ENCODE measurements at places on chromosomes 7 and 10. TPM values are rescaled to one million over a fixed set of nuclear protein-coding genes. Genes with fewer than 3 reads are reported as not detected.

- no peaks in the 10 kb centered on the region for H3K36me3 ChIP-seq
- H3K27ac ChIP-seq: no peak overlapping the region
- H3K27me3 ChIP-seq: no peaks in the 10 kb centered on the region
- H3K4me3 ChIP-seq: no peak overlapping the region
These were observed 42.9 kb upstream of the PSAP start for GRCh38 chr10:71893920-71894319.

DNA sequence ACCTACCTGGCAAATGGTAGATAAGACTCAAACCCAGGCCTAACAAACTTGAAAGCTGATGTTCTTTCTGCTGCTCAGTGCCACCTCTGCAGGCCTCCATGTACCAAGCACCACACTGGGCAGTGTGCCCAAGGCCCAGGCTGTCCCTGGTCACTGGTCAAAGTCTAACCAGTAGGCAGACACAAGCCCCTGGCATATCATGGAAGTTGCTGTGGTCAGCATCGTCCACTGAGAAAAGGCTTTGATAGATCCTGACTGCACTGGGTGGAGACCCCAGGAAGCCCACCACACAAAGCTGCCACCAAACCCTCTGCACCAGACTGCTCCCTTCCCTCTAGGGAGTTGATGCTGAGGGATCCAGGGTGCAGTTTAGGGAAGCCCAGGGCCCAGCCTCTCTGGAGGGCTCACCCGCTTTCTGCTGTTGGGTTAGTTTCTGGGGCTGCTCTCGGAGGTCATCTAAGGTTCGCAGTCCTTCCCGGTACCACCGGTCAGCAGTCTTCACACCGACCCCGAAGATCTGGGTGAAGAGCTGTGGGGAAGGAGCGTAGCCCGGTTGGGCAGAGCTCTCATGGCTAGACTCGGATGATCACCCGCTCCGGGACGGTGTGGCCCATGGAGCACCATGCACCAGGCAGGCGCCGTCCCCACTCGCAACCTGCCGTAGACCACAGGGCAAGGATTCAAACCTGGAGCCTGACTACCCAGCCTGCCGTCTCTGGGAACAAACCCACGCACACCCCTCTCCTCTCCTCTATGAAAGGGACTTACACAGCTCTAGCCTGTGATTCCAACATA, 6.0 kb downstream of the POLM start:
- H3K36me3 ChIP-seq: peaks cover 43% of the 10 kb centered on the region
- no peak overlapping the region for H3K27ac ChIP-seq
- H3K27me3 ChIP-seq: no peaks in the 10 kb centered on the region
- no peak for DNase-seq

- H3K4me1 ChIP-seq: peaks cover 41% of the 10 kb centered on the region
- DNase-seq: no peak
- no peak overlapping the region for H3K27ac ChIP-seq
These were observed 41.4 kb downstream of the GNA12 start for GRCh38 chr7:2802504-2803341.

DNA sequence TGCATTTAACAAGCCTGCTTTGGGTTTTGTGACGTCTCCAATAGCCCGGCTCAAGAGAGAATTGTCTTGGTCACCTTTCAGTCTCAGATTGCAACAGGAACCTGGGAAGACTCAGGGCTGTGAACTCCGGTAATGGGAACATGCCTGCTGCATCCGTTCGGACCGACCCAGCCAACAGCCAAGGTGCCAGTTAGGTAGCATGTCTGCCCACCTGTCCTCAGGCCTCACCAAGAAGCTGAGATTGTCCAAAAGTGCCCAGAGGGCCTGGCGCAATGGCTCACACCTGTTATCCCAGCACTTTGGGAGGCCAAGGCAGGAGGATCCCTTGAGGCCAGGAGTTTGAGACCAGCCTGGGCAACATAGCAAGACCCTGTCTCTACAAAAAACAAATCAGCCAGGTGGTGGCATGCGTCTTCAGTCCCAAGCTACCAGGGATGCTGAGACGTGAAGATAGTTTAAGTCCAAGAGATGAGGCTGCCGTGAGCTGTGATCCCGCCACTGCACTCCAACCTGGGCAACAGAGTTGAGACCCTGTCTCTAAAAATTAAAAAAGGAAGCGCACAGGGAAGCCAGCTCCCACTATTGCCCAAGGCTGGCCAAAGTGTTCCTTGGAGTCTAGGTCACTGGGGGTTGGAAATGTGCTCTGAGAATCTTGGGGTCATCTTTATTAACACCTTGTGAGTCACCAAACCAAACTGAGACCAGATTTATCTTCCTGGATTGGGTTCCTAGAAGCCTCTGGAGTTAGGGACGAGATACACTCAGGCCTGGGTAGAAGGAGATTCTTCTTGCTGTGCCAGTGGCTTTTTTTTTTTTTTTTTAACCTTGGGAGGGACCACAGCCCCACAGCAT, 26.9 kb downstream of the BAG3 start:
- H3K27me3 ChIP-seq: no peaks in the 10 kb centered on the region
- peaks cover 25% of the 10 kb centered on the region for H3K4me1 ChIP-seq
- DNase-seq: no peak
- H3K4me3 ChIP-seq: no peak overlapping the region

DNA sequence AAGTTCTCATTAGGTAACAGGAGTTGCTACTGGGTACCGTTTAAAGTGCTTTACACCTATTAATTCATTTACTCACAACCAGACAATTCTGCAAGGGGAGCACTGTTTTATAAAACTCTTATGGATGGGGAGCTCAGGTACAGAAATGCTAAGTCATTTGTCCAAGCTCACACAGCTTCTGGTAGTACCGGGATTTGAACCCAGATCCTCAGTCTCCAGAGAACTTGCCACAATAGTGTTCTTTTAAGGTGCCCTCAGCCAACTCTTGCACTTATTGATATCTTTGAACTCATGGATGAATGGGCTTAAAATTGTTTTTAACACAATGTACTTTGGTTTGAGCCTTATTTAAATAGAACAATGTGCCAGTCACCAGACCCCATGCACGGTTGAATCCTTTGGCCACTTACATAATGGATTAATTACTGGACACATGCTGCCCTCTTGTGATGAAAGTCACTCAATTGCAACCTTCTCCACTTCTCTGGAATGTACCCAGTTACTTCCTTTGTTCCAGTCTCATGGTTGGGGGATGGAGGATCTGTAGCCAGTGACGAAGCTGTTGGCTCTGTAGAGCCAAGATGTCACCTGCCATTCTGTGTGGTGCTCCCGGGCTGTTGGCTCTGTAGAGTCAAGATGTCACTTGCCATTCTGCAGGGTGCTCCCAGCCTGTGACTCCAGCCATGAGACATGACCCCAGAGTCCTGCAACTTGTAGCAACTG, 65.6 kb downstream of the NOD1 start:
- H3K4me1 ChIP-seq: no peaks in the 10 kb centered on the region
- peak; percentile 10 for DNase-seq
- no peaks in the 10 kb centered on the region for H3K36me3 ChIP-seq
- no peak overlapping the region for H3K4me3 ChIP-seq

DNA sequence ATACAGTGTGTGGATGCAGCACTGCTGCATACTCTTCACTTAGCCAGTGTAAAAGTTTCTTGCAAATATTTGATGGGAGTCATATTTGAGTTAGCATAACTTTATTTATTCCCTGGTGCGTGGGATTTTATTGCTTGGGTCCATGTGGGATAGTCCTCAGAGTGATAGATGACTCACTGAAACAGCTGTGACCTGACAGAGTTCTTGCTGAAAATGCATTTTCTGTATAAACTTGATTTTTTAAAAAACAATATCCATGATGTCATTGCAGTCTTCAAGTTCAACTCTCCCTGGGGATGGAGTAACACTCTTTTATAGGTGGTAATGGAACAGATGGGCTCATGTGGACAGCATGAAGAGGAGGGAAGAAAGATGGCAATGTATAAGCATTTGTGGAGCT, 310.0 kb downstream of the PPP1R3A start:
- H3K4me3 ChIP-seq: no peak overlapping the region
- DNase-seq: no peak
- no peaks in the 10 kb centered on the region for H3K36me3 ChIP-seq
- H3K4me1 ChIP-seq: no peaks in the 10 kb centered on the region
- no peaks in the 10 kb centered on the region for H3K27me3 ChIP-seq

- H3K4me1 ChIP-seq: peaks cover 13% of the 10 kb centered on the region
- H3K4me3 ChIP-seq: peak overlapping the region; percentile 6
- DNase-seq: no peak
- no peak overlapping the region for H3K27ac ChIP-seq
- no peaks in the 10 kb centered on the region for H3K27me3 ChIP-seq
These were observed 73.4 kb upstream of the CUX1 start for GRCh38 chr7:101743995-101744360.

DNA sequence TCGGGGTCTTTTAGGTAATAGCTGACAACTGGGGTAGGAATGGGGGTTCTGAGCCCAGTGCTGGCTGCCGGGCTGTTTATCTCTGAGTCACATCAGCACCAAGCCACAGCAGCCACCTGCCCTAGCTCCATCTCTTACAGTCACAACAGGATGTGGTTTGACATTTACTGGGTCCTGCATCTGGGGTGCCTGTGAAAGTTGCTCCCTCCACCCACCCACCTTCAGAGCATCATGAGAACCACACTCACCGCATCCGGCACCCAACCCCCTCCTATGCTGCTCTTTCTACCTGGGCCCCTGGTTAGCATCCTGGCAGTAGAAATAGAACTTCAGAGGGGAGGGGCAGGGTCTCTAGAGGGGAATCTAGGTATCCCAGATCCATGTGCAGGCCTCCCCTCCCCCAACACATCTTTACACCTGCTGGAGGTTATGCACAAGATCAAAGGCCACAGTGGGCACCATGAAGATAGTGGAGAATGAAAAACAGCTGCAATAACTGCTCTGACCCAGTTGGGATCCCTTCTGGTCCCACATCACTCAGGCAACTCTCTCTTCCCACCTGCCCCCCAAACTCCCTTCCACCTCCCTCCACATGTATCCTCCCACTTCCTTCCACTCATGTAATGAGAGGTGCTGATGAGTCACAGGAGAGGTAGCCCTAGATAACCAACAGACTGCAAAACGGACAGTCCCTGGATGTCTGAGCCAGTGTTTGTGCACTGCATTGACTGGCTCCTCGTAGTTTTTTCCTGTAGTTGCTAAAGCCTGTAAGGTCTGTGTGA, 38.2 kb downstream of the PRSS2 start:
- peak overlapping the region; percentile 66 for H3K4me3 ChIP-seq
- DNase-seq: peak; percentile 99
- peak overlapping the region; percentile 99 for H3K27ac ChIP-seq
- peaks cover 11% of the 10 kb centered on the region for H3K36me3 ChIP-seq
- no peaks in the 10 kb centered on the region for H3K27me3 ChIP-seq

DNA sequence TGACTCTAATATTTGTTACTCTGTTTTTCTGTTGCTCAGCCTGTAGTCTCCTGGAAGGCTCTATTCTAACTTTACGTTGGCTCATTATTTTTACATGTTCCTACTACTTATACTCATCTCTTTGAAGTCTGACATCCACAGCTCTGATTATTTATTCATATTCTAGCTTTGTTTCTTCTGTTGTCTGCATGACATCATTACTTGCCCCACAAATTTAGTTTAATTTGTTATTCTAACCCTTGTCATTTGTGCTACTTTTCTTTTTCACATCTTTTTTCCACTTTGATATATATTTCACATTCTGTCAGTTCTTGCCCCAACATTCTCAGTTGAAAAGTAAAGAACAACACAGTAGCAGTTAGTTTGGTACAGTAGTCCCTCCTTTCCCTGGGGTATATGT, 51.1 kb downstream of the KMT2E start:
- DNase-seq: no peak
- peak overlapping the region; percentile 59 for H3K27ac ChIP-seq
- no peak overlapping the region for H3K4me3 ChIP-seq
- H3K27me3 ChIP-seq: no peaks in the 10 kb centered on the region
- H3K36me3 ChIP-seq: peaks cover 30% of the 10 kb centered on the region

- H3K4me1 ChIP-seq: no peaks in the 10 kb centered on the region
- peaks cover 2% of the 10 kb centered on the region for H3K27me3 ChIP-seq
- no peak overlapping the region for H3K4me3 ChIP-seq
- no peak overlapping the region for H3K27ac ChIP-seq
- no peak for DNase-seq
- no peaks in the 10 kb centered on the region for H3K36me3 ChIP-seq
These were observed 93.7 kb downstream of the COBL start for GRCh38 chr7:51222916-51223315.

DNA sequence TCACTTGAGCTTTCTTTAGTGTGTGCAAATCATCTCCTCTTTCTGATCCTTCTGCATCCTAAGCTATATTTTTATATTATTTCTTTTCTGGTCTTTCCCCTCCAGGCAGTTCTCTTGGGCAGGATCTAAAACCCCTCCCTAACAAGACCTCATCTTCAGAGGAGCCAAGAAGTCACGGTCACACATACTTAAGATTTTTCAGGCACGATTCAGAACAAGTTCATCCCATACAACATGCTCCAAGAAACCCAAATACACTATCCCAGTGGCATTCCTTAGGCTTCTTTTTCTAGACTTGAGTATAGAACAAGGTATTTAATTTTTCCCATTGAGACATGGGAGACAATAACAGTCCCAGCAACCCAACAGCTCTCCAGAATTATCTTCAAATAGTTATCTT, 1251.5 kb downstream of the DNAJB9 start:
- H3K36me3 ChIP-seq: no peaks in the 10 kb centered on the region
- no peak overlapping the region for H3K27ac ChIP-seq
- H3K4me3 ChIP-seq: no peak overlapping the region
- no peaks in the 10 kb centered on the region for H3K4me1 ChIP-seq
- no peak for DNase-seq

DNA sequence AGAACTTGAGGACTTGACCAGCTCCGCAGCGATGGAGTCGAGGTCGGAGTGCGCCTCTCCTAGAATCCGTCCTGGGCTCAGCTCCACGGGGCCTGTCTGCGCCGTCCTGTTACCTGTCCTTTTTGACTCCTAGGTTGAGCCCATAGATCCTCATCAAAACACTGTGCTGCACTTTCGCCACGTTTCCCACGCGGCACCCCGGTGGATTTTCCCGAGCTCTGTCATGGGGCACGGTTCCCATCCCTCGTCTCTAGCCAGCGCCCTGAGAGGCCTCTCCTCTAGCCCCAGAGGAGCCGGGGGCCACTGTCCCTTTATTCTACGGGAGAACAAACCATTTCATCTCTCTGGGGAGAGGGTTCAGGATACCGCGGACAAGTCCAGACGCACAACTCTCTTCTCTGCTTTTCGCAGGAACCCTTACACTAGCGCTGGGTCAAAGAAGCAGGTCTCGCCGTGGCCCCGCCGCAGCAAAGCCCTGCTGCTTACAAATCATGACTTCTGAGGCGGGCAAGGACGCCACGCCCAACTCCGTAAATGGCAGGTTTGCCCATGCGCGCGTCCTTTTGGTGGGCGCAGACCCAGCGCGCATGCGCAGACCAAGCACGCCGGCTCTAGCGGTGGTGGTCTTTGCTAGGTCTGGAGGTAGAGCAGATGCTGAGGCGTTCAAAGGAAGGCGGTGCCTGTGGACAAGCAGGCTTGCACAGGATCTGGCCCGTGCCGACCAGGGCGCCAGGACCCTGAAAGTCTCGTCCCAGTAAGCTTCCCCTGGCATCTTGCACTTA, 10.3 kb upstream of the ANKRD7 start:
- peaks cover 12% of the 10 kb centered on the region for H3K4me1 ChIP-seq
- H3K36me3 ChIP-seq: no peaks in the 10 kb centered on the region
- H3K27ac ChIP-seq: peak overlapping the region; percentile 38
- peak; percentile 67 for DNase-seq

MYL10 gene
- total RNA-seq: not detected

All from activated naive CD4-positive, alpha-beta T cell treated with anti-CD3 and anti-CD28 coated beads for 36 hours (primary cell).